NCI-H187 treated with DMSO at 0.1 percent for 48 hours (cell line): ENCODE measurements at places on chromosomes 7 and 10.

GRCh38 chr10:83372646-83373045 lies 766.7 kb upstream of the GHITM start:
- DNase-seq, result no peak

DNA sequence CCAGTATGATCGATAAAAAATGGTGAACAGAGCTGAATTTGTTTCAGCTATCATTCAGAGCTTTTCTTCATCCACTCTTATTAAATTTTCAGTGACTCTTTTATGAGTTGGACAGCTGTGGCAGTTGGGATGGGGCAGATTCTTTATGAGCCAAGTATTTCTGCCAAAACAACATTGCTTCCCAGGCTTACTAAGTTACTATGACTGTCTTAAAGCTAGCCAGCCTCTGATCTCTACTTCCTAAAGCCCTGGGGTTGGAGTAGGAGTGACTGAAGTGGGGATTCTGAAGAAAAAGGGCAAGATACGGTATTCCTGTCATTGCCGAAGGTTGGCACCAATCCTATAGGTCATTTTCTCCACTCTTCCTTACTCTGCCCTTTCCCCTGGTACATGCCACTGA lies 12.7 kb downstream of the RPP30 start:
- no peak for DNase-seq

GRCh38 chr7:33876596-33877274 lies 28.6 kb upstream of the BMPER start:
- no peak for DNase-seq

DNA sequence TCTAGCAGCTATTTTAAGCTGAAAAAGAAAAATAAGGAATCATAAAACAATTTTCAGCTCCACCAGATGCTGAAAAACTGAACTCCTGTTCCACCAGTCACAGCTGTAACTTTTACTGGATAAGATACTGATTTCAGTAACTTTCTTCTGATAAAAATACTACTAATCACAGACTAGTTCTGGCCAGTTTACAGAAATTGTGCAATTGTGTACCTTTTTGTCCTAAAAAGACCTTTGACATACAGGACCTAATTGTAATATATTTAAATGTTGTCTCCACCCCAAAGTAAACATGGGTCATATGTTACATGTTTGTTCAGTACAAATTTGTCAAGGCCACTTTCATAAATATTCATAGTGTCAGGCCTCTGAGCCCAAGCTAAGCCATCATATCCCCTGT lies 27.1 kb upstream of the PIP start:
- no peak for DNase-seq

DNA sequence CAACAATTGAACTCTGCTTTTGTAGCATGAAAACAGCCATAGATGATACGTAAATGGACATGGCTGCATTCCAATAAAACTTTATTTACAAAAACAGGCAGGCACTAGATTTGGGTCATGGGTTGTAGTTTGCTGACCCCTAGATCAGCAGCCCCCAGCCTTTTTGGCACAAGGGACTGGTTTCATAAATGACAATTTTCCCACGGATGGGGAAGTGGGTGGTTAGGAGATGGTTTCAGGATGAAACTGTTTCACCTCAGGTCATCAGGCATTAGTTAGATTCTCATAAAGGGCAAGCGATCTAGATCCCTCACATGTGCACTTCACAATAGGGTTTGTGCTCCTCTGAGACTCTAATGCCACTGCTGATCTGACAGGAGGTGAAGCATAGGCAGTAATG lies 16.5 kb upstream of the ANK3 start:
- no peak for DNase-seq

GRCh38 chr10:27838361-27838760 lies 92.7 kb upstream of the MKX start:
- no peak for DNase-seq

DNA sequence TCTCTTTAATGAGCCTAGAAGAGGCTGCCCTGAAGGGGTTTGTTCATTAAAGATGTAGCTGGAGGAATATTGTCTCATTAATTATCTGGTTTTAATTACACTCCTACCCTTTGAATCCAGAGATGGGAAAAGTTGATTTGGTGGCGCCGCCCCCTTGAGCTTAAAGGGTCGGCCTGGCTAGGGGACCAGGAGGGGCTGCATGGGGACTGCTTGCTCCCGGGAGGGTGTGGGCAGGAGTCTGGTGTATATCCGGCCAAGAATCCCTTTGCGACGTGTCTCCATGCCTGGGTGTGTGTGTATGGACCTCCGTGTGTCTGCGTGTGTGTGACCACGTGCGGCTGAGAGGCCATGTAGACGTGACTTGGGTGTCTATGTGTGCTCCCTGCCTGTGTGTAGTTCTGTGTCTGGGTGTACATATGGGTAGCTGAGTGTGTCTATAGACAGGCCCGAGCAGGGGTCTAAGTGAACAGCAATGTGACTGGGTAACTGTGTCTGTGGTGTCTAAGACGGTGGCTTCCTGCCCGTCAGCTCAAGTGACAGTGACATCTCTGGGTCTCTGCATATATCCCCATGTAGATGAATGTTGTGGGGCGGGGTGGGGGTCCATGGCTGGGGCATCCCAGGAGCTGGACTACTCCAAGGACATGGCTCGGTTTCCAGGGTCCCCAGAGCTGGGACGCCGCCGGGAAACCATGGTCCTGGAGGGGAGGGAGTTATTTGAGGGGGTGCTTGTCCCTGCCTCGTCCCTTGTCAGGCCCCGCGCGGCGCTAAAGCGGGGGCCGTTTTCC lies 10.7 kb downstream of the LBX1 start:
- no peak for DNase-seq

DNA sequence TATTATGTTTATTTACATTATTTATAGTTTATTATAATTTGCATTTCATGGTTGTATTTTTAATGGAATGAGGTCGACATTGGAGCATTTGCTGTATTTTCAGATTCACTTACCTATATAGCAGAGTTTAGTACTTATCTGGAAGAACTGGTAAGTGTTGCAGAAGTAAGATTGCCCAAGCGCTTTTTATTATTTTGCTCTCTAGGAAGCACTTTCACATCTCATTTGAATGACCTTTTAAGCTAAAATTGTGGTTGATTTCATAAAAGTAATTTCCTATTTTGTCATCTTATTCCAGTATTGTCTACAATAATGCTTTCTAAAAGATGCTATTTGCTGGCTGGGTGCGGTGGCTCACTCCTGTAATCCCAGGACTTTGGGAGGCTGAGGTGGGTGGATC lies 28.6 kb downstream of the SEC61A2 start:
- DNase-seq, result no peak

DNA sequence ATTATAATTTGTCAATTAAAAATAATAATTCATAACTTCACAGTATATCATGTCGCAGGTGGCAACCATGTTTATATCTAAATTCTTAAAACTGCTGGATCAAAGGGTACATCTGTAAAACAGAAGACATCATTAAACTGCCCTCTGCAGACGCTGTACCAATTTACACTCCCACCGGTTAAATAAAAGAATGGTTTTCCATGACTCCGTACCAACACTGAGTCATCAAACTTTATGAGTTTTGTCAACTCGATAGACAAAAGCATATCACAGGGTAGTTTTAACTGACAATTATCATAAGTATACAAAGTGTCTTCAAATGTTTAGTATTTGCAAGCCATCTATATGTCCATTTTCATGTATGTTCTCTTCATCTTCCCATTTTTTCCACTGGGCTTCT lies 5.7 kb upstream of the GSTK1 start:
- no peak for DNase-seq

DNA sequence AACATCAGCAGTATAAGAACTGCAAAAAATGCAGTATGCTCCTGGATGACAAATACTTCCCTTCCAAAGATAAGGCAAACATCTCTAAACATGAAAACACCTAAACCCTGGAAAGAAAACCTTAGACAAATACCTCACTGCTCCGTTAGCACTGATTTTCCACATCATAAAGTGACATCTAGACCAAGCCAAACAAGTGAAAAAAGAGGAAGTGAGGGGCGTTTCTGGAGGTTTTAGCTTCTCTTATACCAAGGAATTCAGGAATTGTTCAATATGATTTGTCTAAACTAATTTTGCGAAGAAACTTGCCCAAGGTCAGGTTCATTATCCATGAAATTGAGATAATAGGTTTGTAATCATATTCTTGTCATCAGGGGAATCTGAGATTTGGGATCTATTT lies 279.7 kb downstream of the ADRA2A start:
- DNase-seq, result no peak

GRCh38 chr10:80491251-80492102 lies 37.4 kb downstream of the TSPAN14 start:
- DNase-seq, result no peak
